GM12891 (cell line): ENCODE measurements at places on chromosomes 16 and 17.
A peak's percentile ranks its signal among the peaks of the same experiment; 100 is the strongest.

DNA sequence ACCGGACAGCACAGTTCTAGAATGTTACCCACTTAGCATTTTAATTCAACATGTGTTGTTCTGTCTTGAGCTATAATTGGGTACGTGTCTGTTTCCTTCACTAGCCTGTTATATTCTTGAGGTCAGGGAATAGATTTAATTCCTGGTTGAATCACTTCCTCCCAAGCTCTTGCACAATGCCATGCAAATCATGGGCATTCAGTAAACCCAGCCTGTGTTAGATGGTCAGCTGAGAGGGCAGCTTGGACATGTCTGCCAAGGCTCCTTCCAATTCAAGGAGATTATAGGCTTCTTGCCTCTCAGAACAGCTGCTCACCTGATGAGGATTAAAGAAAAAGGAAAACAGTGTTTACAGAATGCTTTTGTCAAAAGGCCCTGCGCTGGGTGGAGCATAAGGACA is 12.6 kb downstream of the C1QTNF1 start:
- no peak for DNase-seq

- no peak for DNase-seq
Measured at GRCh38 chr17:32627239-32627996, 140.6 kb downstream of the CDK5R1 start.

GRCh38 chr17:67072885-67073284 is 28.5 kb downstream of the CACNG1 start:
- no peak for DNase-seq

GRCh38 chr16:53154513-53154912 is 99.7 kb downstream of the CHD9 start:
- DNase-seq, result no peak

DNA sequence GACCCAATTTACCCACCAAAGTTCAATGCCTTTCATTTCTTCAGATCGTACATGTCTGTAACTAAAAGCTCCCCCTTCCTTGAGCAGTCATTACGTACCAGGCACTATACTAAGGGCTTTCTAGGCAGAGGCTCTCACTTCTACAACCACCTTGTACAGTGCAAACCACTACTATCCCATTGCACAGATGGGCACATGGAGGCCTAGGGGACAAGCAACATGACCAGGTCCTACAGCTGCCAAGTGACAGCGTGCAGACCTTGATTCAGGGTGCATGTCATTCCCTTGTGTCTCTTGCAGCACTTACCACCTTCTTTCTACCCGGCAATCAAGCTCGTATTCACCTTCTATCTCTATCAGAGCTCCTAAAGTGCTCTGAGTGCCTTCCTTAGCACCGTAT is 382.7 kb downstream of the SOX9 start:
- no peak for DNase-seq

DNA sequence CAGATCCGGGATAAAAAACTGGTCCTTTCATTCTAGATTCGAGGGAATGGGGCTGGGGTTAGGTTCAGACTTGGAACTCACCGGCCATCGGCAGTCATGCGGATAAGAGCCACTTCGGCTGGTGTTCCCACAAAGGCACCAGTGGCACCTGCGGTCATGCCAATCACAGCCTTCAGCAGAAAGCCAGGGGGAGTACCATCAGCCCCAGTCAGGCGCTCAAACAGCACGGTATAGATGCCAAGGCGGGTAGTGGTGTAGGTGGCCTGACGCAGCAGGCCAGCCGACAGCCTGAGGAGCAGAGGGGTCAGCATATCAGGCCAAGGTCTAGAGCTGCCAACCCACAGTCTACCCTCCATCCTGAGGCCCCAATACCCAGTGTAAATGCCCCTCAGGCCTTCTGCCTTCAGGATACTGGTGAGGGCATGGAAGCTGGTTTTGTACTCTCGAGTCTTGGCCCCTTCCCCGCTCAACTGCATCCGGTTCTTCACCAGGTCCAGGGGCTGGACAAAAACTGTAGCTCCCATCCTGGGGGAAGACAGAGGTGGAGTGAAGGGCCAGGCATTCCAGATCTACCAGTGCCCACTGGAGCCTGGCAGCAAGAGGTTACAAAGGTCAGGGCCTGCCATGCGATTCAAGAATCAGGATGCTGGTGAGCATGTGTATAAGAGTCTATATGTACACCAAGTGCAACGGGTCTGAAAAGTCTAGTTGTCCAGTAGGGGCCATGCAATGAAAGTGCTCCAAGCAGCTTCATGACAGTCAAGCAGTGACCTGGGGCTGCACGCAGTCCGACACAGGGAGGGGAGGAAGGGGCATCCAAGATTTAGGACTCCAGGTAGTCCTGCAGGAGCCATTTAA is 929 bp downstream of the SLC25A11 start:
- no peak for DNase-seq

- no peak for DNase-seq
Measured at GRCh38 chr17:78707016-78707415, 75.1 kb downstream of the CYTH1 start.

GRCh38 chr16:12010388-12011251 is 34.1 kb downstream of the SNX29 start:
- DNase-seq, result no peak

DNA sequence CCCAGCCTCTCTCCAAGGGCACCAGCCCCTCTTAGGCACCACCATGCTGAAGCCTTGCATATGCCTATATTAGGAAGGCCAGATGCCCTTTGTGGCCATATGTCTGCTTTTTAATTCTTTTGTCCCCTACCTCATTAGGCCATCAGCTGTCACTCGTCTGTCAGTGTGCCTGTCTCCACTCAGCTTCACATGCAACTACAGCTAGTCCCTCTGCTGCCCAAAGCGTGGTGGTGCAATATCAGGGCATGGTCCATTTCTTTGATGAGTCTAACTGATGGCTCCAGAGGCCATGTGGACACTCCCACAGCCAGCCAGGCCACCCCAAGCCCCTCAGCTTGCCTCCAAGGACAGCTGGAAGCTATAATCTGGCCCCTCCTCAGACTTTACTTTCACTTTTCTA is 36.3 kb downstream of the MYO18A start:
- no peak for DNase-seq

DNA sequence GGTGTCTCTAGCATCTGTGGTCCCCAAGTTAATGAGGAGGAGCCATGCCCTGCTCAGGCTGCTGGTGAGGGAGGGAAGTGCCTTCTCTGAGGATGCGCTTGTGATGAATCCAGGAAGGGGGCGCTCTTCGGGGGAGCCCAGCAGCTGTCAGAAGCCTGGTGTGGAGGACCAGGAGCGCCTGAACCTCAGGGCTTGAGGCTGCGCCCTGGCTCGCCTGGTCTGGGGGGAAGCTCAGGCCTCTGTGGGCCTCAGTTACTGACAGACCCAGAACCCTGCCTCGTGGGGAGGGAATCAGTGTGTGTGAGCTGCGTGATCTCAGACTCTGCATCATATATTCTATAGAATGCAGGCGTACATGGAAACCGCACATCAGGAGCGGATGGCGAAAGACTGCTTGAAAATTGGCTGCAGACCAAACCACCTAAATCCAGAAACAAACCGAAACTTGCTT is 126.1 kb downstream of the SEC14L1 start:
- peak; percentile 64 for DNase-seq

GRCh38 chr17:79047923-79048825 is 24.2 kb downstream of the C1QTNF1 start:
- DNase-seq, result no peak

DNA sequence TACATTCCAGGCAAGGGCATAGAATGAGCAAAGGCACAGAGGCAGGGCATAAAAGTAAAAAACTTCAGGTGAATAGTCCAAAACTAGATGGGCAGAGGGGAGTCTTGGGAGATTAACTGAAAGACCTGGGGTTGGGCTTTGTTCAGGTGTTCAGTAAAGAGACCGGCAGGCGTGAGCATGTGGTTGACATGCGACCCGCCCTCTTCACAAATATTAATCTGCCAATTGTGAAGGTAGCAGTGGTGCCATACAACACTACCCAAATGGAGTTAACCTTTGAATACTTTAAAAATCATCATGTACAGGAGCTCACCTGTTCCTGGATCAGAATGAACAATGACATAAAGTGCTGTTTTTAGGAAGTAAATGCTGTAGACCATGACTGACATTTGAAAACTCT is 225.5 kb downstream of the LGALS9B start:
- DNase-seq, result no peak

DNA sequence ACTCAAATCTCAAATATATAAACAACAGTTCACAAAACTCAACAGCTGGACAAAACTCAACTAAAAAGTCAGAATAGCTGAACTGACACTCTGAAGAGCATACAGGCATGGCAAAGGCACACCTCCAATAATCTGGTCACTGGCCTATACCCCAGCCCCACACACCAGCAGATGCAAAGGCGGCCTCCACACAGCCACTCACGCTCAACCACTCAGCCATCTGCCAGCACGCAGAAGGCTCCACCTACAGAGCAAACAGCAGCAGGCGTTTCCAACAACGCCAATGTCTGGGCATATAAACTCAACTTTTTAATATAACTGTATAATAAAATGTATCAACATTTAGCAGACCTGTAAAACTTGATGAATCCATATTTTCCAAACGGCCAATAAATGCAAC is 17.2 kb downstream of the USP7 start:
- no peak for DNase-seq

DNA sequence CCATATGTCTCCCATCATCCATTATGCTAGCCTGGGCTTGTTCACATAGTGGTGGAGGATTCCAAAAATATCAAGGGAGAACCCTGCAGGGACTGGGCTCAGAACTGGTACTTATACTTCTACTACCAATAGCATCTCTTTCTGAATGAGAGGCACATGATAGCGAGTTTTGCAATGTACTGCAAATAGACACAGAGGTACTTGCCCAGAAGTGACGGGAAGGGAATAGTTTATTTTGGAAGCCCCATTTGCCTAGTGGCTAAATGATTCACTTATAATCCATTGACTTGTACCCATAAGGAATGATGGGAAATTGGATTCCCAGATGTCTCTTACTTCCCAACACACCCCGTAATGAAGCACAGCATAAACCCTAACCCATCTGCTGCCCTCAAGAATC is 124.8 kb upstream of the ERCC4 start:
- no peak for DNase-seq

GRCh38 chr16:54344646-54345630 is 58.4 kb upstream of the IRX3 start:
- DNase-seq, result no peak

- no peak for DNase-seq
Measured at GRCh38 chr17:73189417-73190099, 3.3 kb upstream of the COG1 start.

DNA sequence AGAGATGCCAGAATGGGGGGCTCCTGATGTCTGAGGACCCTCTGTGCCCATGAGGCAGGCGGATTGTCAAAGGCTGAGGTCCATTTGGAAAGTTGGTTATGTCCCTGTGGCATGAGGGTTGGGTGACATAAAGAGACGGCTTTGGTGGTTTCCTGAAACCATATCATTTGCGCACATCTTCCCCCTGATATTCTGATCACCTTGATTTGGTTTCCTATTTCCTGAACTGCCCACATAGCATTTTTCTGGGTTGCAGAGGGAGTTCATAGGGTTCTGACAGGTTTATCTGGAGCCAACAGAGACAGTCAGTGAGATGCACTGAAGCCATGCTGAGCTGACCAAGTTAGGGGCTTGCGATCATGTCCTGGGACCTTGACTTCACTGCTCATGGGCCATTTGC is 15.7 kb upstream of the RNF222 start:
- no peak for DNase-seq

DNA sequence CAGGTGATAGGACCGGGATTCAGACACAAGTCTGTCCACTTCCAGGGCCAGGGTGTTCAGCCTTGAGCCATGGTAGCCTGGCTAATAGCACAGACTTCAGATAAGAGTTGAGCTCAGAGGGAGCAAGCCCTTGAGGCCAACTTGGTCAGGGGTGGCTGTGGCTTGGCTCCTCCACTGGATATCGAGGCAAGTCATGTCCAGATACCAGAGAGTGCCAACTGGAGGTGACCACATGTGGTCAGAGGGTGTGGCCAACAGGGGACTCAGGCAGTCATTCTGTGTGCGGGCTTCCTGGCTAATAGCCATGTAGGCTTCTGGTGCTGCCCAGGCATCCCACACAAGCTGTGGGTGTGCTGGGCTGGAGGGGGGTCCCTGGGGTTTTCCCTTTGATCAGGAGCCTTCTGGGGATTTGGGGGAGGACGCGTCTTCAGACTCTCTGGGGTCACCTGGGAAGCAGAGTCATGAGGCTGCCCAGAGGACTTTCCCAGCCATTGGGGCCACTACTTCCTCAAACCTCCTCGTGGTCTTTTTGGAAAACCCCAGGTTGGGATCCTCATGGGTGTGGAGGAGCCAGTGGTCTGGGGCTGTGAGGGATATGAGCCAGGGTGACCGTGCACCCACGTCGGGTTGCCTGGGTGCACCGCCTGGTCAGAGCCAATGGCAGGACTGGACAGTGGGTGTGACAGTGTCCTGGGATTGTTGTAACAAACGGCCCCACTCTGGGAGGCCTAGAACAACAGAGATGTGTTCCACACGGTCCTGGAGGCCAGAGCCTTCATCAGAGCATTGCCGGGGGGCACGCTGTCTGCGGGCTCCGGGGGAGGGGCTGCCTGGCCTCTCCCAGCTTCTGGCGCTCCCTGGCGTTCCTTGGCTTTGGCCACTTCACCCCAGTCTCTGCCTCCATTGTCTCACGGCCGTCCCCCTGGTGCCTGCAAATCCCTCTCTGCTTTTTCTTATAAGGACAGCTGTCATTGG is 25.0 kb downstream of the COX4I1 start:
- no peak for DNase-seq

GRCh38 chr17:72346306-72346705 is 225.5 kb downstream of the SOX9 start:
- no peak for DNase-seq

- DNase-seq, result no peak
Measured at GRCh38 chr16:70703041-70703834, 17.4 kb upstream of the MTSS2 start.

DNA sequence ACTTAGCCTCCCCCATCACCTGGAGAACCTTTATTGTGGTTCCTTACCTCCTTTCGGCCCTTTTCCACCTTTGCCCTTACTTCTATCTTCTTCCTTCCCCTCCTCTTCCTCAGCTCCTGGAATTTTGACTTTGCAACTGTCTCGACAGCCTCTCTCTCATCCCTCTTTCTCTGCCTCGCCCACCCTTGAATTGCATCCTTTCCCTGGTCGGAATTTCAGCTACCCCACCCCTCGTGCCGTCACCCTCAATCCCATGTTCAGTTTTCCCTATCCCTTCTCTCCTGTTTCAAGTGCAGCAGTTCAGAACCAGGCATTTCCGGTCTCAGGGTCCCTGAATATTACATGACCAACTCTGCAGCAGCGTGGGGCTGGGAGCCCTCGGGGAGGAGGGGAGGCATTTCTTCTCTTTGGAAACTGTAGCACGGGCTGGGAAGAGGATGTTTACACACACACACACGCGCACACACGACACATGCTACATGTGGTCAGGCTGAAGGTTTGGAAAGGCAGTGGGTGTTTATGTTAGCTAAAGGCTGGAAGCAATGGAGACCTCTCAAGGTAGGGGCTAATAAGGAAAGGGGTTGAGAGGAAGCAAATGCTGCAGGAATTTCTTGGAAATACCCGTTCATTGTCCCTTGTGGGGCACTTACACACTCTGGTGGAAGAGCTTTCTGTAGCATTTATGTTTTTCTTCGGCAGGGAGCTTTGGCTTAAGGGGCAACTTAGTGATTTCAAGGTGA is 971 bp downstream of the MINK1 start:
- no peak for DNase-seq
